ENCODE measurements at places on chromosomes 11 and 22.

GRCh38 chr11:114764563-114764962, 86.2 kb downstream of the NXPE2 start:
- DNase-seq: no peak

GRCh38 chr22:36684841-36685240, 18.7 kb downstream of the CACNG2 start:
- no peak for DNase-seq

GRCh38 chr11:18618342-18619025, 15.7 kb downstream of the SPTY2D1 start:
- DNase-seq: no peak

- no peak for DNase-seq
Measured at GRCh38 chr11:11946180-11946579, 62.2 kb downstream of the DKK3 start.

DNA sequence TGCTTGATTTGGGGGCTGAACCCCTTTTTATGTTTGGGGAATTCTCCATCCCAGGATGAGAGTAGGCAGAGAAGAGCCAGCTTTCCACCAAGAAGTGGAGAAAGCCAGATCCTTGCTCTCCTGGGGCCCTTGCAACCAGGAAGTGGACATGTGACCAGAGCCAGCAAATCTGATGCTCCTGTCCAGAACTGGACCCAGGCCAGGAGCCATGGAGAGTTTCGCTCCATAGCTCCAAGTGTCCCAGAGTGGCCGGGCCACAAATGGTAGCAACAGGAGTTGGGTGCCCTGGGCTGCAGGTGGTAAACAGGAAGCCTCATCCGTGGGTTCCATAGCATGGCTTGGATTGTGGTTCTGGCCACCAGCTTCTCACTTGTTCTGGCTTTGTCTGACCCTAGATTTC, 93.9 kb upstream of the CD82 start:
- no peak for DNase-seq

GRCh38 chr22:23749841-23750301, 1.0 kb downstream of the ZNF70 start:
- no peak for DNase-seq

DNA sequence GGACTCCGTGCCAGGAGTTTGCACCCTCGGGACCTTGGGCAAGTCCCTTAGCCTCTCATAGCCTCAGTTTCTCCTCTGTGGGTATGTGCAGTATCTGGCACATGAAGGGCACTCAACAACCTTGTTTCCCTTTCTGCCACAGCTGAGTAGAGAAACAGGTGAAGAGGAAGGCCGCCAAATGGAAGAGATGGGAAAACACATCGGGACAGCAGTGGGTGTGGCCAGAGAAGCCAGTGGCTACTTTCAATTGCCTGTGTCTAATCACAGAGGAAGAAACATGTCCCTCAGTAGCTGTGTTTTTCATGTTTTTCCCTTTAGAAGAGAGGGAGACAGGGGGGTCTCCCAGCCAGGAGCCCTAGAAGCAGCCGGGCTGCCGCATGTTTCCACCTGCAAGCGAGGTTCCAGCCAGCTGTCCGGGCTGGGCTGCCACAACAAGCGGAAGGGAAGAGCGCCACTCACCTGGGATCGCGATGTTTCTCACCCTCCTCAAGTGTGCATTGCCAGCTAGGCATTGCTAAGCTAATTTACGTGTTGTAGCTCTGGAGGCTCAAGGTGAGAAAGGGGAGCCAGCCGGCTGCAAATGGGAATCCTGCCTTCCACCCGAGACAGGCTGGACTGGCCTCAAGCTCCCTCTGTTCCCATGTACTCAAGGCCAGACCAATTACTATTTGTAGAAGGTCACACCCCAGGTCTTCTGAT, 16.7 kb downstream of the ASPHD2 start:
- DNase-seq: no peak

DNA sequence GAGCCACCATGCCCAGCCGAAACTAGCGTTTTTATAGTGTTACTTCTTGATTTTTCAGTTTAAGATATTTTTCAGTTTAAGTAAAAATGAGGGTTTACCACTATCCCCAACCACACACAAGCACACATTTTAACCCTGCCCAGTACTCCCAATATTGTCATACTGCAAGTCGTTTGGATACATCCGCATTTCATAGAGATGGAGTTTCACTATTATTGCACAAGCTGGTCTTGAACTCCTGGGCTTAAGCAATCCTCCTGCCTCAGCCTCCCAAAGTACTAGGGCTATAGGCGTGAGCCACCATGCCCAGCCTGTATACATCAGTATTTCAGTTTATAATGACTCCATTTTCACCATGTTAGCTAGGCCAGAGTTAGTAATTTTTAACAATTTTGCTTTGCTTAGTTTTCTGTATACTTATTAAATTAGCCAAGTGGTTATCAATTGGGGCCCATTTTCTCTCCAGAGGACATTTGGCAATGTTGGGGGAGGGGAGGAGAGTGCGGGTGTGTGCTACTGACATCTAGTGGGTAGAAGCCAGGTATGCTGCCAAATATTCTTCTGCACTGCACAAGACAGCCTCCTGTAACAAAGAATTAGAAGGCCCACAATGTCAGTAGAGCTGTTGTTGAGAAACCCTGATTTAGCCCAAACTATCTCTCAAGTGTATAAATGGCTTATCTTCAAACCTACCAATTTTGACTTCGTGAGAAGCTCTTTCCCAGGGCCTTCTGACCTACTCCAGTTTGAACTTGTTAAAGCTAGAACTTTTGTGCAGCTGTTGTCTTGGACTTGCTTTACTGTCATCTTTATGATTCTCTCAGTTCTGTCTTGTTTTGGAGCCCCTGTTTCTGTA, 7.3 kb downstream of the USP47 start:
- peak; percentile 52 for DNase-seq

- DNase-seq: peak; percentile 12
Measured at GRCh38 chr22:23137905-23138561, 3.8 kb downstream of the RSPH14 start.

- no peak for DNase-seq
Measured at GRCh38 chr11:15910761-15911160, 445.6 kb downstream of the SOX6 start.

DNA sequence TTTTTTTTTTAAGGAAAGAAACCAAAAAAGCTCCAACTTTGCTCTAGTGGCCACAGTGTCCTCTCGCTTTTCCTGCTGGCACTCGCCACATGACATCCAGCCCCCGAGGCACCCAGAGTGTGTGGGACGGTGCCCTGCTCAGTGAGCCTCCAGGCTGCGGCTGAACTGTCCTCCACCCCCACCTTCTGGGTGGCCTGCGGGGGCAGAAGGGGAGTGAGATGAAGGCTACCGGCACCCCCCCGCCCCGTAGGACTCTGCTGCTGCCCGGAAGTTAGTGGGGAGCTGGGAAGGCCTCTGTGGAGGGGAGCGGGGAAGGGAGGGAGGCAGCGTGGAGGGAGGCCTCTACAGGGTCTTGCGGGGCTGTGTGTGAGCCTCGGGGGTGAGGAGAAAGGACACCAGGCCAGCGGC, 264.4 kb downstream of the CTTN start:
- no peak for DNase-seq

DNA sequence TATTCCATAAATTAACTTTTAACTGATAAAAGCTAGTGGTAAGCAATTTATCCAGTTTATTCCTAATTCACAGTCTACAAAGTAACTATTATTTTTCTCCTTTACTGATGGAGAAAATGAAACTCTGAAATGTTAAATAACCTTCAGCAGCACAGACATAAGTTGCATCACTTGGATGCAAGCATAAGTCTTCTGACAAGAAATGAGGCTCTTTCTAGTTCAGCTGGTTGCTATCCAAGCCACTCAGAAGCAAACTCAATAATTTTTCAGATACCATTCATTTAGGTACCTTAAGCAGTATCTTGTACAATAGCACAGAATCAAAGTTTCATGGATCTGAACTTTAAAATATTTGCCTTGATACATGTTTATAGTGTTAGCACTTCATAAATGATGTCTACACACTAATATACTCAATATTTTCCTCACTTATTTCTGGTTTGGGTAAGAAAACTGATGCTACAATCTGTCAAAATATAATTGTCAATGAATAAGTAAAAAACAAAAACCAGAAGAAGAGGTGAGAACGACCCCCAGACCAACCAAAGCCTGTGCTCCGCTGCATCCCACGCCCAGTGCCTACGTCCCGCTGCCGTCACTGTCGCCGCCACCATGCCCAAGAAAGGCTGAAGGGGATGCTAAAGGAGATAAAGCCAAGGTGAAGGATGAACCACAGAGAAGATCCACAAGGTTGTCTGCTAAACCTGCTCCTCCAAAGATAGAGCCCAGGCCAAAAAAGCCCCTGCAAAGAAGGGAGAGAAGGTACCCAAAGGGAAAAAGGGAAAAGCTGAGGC, 18.1 kb downstream of the FAM168A start:
- DNase-seq: no peak

DNA sequence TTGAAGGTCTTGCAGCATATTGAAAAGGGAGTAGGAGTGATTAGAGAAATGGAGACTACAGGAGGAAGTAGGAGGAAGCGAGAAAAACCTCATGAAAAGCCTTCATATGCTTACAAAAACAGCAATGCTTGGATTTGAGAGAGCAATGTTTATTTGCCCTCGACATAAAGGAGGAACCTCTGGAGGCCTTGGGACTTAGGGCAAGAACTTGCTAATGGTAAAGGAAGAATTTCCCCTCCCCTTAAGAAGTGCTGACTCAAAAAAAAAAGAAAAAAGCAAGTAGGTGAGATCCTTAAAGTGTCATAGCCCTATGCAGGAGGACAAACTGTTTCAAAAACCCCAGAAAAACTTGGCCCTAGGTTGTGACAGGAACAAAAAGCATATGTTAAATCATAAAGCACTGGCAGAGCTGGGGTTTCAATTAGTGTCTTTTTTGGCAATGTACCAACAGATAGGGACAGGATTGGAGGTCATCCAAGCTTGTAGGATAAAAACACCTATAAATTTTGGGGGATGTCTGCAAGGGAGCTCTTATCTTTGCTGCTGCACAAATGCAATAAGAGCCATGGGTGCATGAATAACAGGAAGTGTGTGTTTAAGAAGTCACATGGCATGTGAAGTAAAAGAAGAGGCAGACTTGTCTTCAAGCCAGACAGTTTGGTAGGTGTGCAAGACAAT, 4.9 kb downstream of the GLYAT start:
- peak; percentile 49 for DNase-seq

DNA sequence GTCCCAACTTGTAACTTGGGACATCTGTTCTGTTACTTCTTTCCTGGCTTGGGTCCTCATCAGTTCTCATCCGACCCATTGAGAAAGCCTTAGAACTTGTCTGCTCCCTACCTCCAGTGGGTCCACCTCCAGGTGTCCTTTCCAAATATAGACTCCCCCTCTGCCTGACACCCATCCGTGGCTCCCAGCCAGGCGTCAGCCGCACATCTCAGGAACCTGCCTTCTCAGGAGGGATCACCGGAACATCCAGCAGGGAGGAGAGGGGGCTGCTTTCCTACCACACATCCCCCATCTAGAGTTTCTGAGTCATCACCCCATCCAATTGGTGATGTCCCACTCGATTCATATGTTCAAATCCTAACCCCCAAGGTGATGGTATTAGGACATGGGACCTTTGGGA, 36.5 kb downstream of the C11orf91 start:
- no peak for DNase-seq

GRCh38 chr11:129950101-129951091, 52.2 kb downstream of the PRDM10 start:
- peak; percentile 87 for DNase-seq

- DNase-seq: no peak
Measured at GRCh38 chr11:126525702-126526101, 170.2 kb downstream of the ST3GAL4 start.

DNA sequence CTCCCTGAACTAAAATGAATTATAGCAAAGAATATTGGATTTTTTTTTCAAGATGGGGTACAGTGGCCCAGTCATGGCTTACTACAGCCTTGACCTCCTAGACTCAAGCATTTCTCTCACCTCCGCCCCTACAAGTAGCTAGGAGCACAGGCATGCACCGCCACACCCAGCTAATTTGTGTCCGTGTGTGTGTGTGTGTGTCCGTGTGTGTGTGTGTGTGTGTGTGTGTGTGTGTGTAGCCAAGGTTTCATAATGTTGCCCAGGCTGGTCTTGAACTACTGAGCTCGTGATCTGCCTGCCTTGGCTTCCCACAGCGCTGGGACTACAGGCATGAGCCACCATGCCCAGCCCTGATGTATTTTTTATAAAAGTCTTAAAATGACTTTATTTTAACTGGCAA, 12.6 kb downstream of the THYN1 start:
- no peak for DNase-seq

DNA sequence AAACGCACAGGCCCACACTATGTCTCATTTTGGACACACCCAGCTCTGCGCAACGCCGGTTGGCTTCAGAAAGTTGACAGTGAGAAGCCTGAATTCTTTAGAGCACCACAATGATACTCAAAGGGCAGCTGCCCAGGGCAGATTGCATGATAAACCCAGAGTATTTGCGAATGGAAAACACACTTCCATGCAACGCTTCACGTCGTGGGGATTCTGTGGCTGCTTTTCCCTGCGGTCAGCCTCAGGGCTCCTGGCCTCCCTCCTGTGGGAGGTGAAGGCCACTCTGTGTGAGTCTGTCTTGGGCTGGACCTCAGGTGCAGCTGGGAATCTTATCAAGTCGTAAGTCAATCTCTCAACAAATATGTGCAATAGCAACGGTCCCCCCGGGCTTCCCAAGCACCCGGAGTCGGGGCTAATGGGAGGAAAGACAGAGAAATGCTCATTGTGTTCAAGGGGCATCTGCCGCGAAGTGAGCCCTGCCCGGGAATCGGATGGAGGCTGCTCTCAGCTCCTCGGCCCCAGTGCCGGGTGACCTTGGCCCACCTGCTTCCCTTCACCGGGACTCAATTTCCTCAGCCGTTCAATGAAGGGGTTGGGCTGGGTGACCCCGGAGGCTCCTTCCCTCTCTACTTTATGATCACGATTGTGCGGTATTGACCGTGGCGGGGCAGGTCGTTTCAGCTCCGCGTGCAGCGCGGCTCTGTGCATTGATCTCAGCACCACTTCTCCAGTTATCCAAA, 623.6 kb downstream of the BRD1 start:
- DNase-seq: no peak

DNA sequence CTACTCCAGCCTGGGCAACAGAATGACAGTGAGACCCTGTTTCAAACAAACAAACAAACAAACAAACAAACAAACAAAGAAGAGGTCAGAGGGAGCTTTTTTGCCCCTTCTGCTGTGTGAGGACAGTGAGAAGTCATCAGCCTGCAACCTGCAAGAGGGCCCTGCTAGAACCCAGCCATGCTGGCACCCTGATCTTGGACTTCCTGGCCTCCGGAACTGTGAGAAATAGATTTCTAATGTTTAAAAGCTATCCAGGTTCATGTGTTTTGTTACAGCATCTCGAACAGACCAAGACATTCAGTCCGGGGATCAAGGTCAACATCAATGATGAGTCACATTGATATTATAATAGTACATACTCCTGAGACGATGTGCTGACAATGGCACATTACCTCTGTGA, 41.4 kb upstream of the GRAMD1B start:
- DNase-seq: no peak

DNA sequence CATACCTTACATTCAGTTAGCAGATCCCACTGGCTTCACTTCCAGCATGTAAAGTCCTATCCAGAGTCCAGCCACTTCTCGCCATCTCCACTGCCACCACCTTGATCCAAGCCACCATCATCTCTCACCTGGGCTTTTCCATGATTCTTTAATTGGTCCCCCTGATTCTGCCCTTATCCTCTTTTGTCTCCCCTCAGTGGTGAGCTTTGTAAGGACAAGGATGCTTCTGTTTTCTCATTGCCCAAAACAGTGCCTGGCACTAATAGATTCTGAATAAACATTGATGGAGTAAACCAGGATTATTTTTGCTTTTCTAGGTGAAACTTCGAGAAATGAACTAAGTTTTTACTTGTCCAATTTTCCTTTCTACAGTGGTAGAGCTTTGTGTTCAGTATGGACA, 4.4 kb downstream of the POLA2 start:
- no peak for DNase-seq
